ENCODE measurements at places on chromosomes 4 and X. TPM values are rescaled to one million over a fixed set of nuclear protein-coding genes. Genes with fewer than 3 reads are reported as not detected.

The KIT gene
- 1.2 TPM for total RNA-seq

The PAGE1 gene
- not detected for total RNA-seq

The SHROOM3 gene
- total RNA-seq: 12.6 TPM

The CHRDL1 gene
- total RNA-seq: 0.03 TPM

The DMRTC1B gene
- not detected for total RNA-seq

The AWAT2 gene
- not detected for total RNA-seq

All from smooth muscle cell of the pulmonary artery (primary cell).